ENCODE measurements at places on chromosomes 1 and 21.
A peak's percentile ranks its signal among the peaks of the same experiment; 100 is the strongest.

DNA sequence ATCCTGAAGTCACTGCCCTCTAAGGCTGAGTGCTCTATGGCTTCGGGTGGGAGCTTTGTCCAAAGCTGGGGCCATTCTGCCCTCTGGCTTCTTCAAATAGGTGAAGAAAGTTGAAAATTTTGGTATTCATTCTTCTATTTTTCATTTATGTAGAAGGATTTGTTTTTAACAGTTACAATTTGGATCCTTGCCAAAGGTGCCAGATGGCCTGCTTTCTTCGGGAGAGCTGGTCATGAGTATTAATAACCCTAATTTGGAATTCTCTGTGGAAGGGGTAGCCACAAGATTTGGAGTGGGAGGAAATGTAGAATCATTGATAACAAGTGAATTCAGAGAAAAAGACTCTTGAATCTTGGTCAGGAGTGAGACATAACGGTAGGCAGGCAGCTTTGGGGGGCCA is 370.4 kb upstream of the ST6GALNAC5 start:
- H3K4me3 ChIP-seq, result no peak overlapping the region
- H3K27me3 ChIP-seq, result no peaks in the 10 kb centered on the region
- H3K27ac ChIP-seq, result no peak overlapping the region

GRCh38 chr21:36246080-36246631 is 73.8 kb upstream of the MORC3 start:
- no peak for DNase-seq
- H3K4me3 ChIP-seq, result no peak overlapping the region
- peaks cover 9% of the 10 kb centered on the region for H3K36me3 ChIP-seq
- no peaks in the 10 kb centered on the region for H3K4me1 ChIP-seq
- H3K27ac ChIP-seq, result no peak overlapping the region

GRCh38 chr1:185404907-185405568 is 88.0 kb upstream of the IVNS1ABP start:
- H3K4me1 ChIP-seq, result peaks cover 6% of the 10 kb centered on the region
- H3K36me3 ChIP-seq, result no peaks in the 10 kb centered on the region
- no peak for DNase-seq
- no peaks in the 10 kb centered on the region for H3K27me3 ChIP-seq

DNA sequence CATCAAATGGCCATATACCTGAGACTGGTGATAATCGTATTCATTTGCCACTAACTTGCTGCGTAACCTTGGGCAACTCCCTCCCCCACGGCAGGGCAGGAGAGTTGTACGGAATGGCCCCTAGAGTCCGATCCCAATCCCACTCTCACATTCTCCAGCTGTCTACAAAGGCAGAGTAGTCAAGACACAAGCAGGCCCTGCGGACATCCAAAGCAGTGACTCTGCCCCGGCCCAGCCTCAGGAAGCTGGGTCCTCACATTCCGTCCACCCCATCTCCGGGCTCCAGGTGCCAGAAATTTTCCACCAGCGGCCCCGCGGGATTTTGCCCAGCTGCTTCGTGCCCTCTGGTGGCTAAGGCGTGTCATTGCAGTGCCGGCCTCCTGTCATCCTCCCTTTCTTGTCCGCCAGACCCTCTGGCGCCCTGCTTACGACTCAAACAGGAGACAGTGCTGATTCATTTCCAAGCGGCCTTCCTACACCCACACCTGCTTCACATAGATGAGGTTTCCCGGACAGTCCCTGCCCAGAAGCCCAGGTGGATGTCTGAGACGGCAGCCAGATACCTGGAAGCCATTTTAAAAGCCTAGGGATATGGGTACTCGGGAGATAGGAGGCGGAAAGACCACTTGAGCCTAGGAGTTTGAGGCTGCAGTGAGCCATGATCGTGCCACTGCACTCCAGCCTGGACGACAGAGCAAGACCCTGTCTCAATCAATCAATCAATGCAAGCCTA is 2.9 kb upstream of the S100A2 start:
- H3K4me3 ChIP-seq, result no peak overlapping the region
- peak; percentile 88 for DNase-seq
- H3K27me3 ChIP-seq, result no peaks in the 10 kb centered on the region
- H3K27ac ChIP-seq, result peak overlapping the region; percentile 29

- H3K4me1 ChIP-seq, result no peaks in the 10 kb centered on the region
- H3K4me3 ChIP-seq, result no peak overlapping the region
- H3K27ac ChIP-seq, result no peak overlapping the region
- no peak for DNase-seq
- H3K27me3 ChIP-seq, result no peaks in the 10 kb centered on the region
Observed at GRCh38 chr1:237583756-237584155, 307.0 kb downstream of the ZP4 start.

- DNase-seq, result no peak
- H3K36me3 ChIP-seq, result no peaks in the 10 kb centered on the region
- no peak overlapping the region for H3K27ac ChIP-seq
- H3K4me3 ChIP-seq, result peak overlapping the region; percentile 21
Observed at GRCh38 chr1:212689758-212690529, 9.7 kb downstream of the BATF3 start.

Data from neuronal stem cell (in vitro differentiated cells).